Smooth muscle cell of bladder (primary cell): ENCODE measurements at places on chromosomes 6 and 20. TPM values are rescaled to one million over a fixed set of nuclear protein-coding genes. Genes with fewer than 3 reads are reported as not detected.

The TP53INP2 gene
- total RNA-seq: 1.8 and 2.2 TPM in 2 replicates

The CDH4 gene
- 0.18 and 0.71 TPM in 2 replicates for total RNA-seq

The MYLK4 gene
- total RNA-seq: 0.46 and 0.57 TPM in 2 replicates

The POPDC3 gene
- total RNA-seq: 8.2 and 14.3 TPM in 2 replicates

The BPIFA1 gene
- not detected in 2 replicates for total RNA-seq

The ZNF831 gene
- not detected in 2 replicates for total RNA-seq

The KIFC1 gene
- total RNA-seq: 1.3 and 1.4 TPM in 2 replicates

The METTL24 gene
- total RNA-seq: 0.43 and 1.2 TPM in 2 replicates

The ISM1 gene
- under 0.01 and 0.09 TPM in 2 replicates for total RNA-seq

The BHLHE23 gene
- not detected in 2 replicates for total RNA-seq

The TCF19 gene
- 1.8 and 2.0 TPM in 2 replicates for total RNA-seq

The CITED2 gene
- total RNA-seq: 26.5 and 29.3 TPM in 2 replicates

The SLCO4A1 gene
- total RNA-seq: 0.09 and 0.14 TPM in 2 replicates

The TMEM217 gene
- 1.9 and 4.0 TPM in 2 replicates for total RNA-seq

The TNXB gene
- total RNA-seq: 91.2 and 144 TPM in 2 replicates

The TRIM15 gene
- not detected in 2 replicates for total RNA-seq

The CLPSL2 gene
- not detected in 2 replicates for total RNA-seq

The CTSZ gene
- total RNA-seq: 144 and 195 TPM in 2 replicates

The CCN6 gene
- total RNA-seq: not detected in 2 replicates

The CST4 gene
- 0.43 TPM in 1 of 2 replicates, not detected in the other for total RNA-seq

The HLA-DPB1 gene
- 2.3 and 15.9 TPM in 2 replicates for total RNA-seq

The MYBL2 gene
- total RNA-seq: 0.37 and 0.71 TPM in 2 replicates

The ZSCAN9 gene
- 7.3 and 8.8 TPM in 2 replicates for total RNA-seq

The EPPIN gene
- not detected in 2 replicates for total RNA-seq

The APOM gene
- 1.3 and 2.8 TPM in 2 replicates for total RNA-seq

The HLA-DRB5 gene
- total RNA-seq: not detected in 2 replicates

The TUBB2B gene
- total RNA-seq: 1.3 and 2.4 TPM in 2 replicates

The MEP1A gene
- not detected in 2 replicates for total RNA-seq

The TREML2 gene
- not detected in 2 replicates for total RNA-seq

The SMIM26 gene
- 95.9 and 129 TPM in 2 replicates for total RNA-seq
